Naive thymus-derived CD8-positive, alpha-beta T cell (primary cell): ENCODE measurements at places on chromosomes 2 and 18. TPM values are rescaled to one million over a fixed set of nuclear protein-coding genes. Genes with fewer than 3 reads are reported as not detected.

DNA sequence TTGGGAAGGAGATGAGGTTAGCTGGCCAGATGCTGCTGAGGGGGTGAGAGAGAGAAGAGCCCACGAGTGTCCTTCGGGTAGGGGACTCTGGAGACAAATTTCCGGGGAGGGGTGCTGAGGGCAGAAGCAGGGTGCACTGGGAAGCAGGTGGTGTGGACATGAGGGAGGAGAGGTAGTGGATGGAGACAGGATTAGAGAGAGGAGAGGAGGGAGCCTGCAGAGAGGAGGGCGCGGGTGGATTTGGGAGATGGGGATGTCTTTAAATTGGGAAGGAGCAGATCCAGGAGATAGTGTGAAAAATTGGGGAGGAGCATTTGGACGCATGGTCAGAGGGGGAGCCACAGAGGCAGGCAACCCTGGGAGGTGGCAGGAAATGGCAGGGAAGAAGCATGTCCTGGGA, 154.7 kb downstream of the DYSF start:
- H3K36me3 ChIP-seq: no peaks in the 10 kb centered on the region
- peaks cover 7% of the 10 kb centered on the region for H3K27me3 ChIP-seq
- H3K27ac ChIP-seq: no peak overlapping the region
- no peak overlapping the region for H3K4me3 ChIP-seq

DYNAP gene
- not detected for total RNA-seq

- no peak overlapping the region for H3K27ac ChIP-seq
- H3K4me3 ChIP-seq: no peak overlapping the region
- H3K27me3 ChIP-seq: peaks cover 43% of the 10 kb centered on the region
- H3K36me3 ChIP-seq: no peaks in the 10 kb centered on the region
These were observed 52.5 kb upstream of the CCDC150 start for GRCh38 chr2:196587056-196587455.

- H3K36me3 ChIP-seq: no peaks in the 10 kb centered on the region
- no peak overlapping the region for H3K27ac ChIP-seq
- no peaks in the 10 kb centered on the region for H3K4me1 ChIP-seq
- DNase-seq: no peak
- no peaks in the 10 kb centered on the region for H3K27me3 ChIP-seq
- H3K4me3 ChIP-seq: no peak overlapping the region
These were observed 171.9 kb downstream of the FHOD3 start for GRCh38 chr18:36469461-36469860.

- H3K27ac ChIP-seq: no peak overlapping the region
- H3K27me3 ChIP-seq: no peaks in the 10 kb centered on the region
- no peaks in the 10 kb centered on the region for H3K4me1 ChIP-seq
These were observed 140.1 kb downstream of the NOL4 start for GRCh38 chr18:34084635-34085034.

GRCh38 chr2:20184067-20184938, 40.6 kb downstream of the SDC1 start:
- H3K4me3 ChIP-seq: no peak overlapping the region
- no peaks in the 10 kb centered on the region for H3K36me3 ChIP-seq

DNA sequence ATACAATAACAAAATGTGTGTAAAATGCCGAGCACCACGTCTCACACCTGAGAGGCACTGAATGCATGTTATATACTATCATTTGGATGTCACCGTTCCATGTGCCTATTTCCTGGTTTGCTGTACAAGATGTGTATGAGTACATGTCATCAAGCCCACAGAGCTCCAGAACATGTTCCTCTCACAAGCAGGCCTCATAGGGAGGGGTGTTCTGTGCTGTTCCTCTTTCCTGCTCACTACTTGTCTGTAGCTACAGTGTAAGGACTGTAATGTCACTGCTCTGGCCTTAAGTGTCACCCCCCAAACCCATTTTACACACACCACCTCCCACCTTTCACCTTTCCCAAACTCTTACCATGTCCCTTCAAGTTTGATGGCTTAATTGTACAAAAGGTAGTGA, 1.8 kb downstream of the AFF3 start:
- H3K36me3 ChIP-seq: no peaks in the 10 kb centered on the region
- DNase-seq: no peak
- no peaks in the 10 kb centered on the region for H3K27me3 ChIP-seq
- peaks cover 30% of the 10 kb centered on the region for H3K4me1 ChIP-seq
- peak overlapping the region; percentile 58 for H3K4me3 ChIP-seq

GRCh38 chr2:197868206-197868605, 63.8 kb downstream of the PLCL1 start:
- no peak for DNase-seq
- peak overlapping the region; percentile 93 for H3K27ac ChIP-seq
- no peaks in the 10 kb centered on the region for H3K36me3 ChIP-seq

MAPK4 gene
- not detected for total RNA-seq

GRCh38 chr2:45813003-45813941, 161.8 kb downstream of the PRKCE start:
- H3K27me3 ChIP-seq: no peaks in the 10 kb centered on the region
- no peaks in the 10 kb centered on the region for H3K36me3 ChIP-seq
- no peak overlapping the region for H3K27ac ChIP-seq

PSMA8 gene
- 1.4 TPM for total RNA-seq

GRCh38 chr18:22557168-22557941, 139.6 kb upstream of the CTAGE1 start:
- H3K27me3 ChIP-seq: peaks cover 42% of the 10 kb centered on the region
- no peak overlapping the region for H3K4me3 ChIP-seq
- no peak overlapping the region for H3K27ac ChIP-seq
- peaks cover 2% of the 10 kb centered on the region for H3K4me1 ChIP-seq
- no peaks in the 10 kb centered on the region for H3K36me3 ChIP-seq

AKAIN1 gene
- total RNA-seq: not detected

DNA sequence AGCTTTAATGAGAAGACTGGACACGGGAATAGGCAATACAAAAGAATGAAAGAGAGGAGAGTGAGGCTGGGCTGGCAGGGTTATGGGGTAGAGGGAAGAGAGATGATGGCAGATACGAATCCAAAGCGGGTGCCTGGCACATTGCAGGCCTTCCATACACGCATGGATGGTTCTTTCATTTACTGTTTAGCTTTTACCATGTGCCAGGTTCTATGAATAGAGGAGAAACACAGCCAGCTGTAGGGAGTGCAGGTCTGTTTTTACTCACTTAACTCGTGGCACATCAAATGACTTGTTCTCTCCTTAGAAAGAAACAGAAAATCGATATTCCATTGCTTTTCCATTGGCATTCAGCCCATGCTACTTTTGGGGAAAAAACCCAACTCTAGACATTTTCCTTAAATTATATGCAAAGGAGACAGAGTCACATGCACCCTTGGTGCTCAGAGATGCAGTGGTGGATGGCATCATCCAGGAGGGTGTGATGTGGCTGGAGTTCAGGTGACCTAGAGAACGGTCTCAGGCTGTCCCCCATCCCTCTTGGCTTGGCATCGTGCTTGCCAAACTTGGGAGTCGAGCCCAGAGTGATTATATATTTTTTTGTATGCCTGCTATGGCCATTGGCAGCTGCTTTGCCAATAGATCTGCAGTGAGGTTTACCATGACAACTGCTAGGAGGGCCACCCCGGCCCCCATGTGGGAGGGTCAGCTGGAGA, 6.2 kb downstream of the LTBP1 start:
- peaks cover 10% of the 10 kb centered on the region for H3K27me3 ChIP-seq
- H3K4me3 ChIP-seq: no peak overlapping the region
- H3K4me1 ChIP-seq: no peaks in the 10 kb centered on the region
- no peaks in the 10 kb centered on the region for H3K36me3 ChIP-seq

- no peak overlapping the region for H3K4me3 ChIP-seq
- no peak overlapping the region for H3K27ac ChIP-seq
- DNase-seq: no peak
- no peaks in the 10 kb centered on the region for H3K27me3 ChIP-seq
These were observed 10.7 kb upstream of the CD226 start for GRCh38 chr18:69958422-69958821.

GRCh38 chr2:180405520-180405919, 398.4 kb upstream of the CWC22 start:
- no peak overlapping the region for H3K4me3 ChIP-seq
- no peaks in the 10 kb centered on the region for H3K36me3 ChIP-seq
- H3K4me1 ChIP-seq: no peaks in the 10 kb centered on the region

- H3K36me3 ChIP-seq: no peaks in the 10 kb centered on the region
- H3K27me3 ChIP-seq: peaks cover 1% of the 10 kb centered on the region
- H3K4me1 ChIP-seq: peaks cover 4% of the 10 kb centered on the region
- no peak overlapping the region for H3K27ac ChIP-seq
These were observed 101.5 kb downstream of the ALPK2 start for GRCh38 chr18:58527285-58527951.

GRCh38 chr2:7281231-7282201, 364.3 kb downstream of the RNF144A start:
- no peaks in the 10 kb centered on the region for H3K36me3 ChIP-seq
- peaks cover 4% of the 10 kb centered on the region for H3K4me1 ChIP-seq
- no peak for DNase-seq
- H3K27ac ChIP-seq: no peak overlapping the region
- H3K4me3 ChIP-seq: no peak overlapping the region

DNA sequence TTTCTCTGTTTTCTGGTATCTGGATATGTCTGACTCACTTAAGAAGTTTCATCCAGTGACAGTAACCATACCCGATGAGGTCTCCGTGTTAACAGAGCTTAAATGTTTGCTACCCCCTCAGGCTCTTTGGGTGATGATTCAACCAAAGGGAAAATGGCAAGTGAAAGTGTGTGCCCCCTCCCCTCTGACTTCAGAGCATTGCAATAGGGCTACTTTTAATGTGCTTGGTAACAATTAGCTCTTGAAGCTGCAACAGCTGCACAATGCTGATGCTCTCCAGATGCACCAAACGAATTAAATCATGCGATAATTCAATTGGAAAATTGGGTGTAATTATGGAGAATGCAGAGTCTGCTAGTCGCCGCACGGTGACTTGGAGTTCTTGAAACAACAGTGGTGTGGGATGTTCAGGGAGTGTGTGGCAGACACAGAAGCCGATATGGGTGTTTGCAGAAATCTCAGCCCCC, 270.7 kb downstream of the ALK start:
- no peak for DNase-seq
- no peak overlapping the region for H3K27ac ChIP-seq
- no peaks in the 10 kb centered on the region for H3K36me3 ChIP-seq
- H3K27me3 ChIP-seq: peaks cover 22% of the 10 kb centered on the region

GRCh38 chr2:192230889-192231453, 36.2 kb upstream of the TMEFF2 start:
- H3K4me1 ChIP-seq: no peaks in the 10 kb centered on the region
- no peaks in the 10 kb centered on the region for H3K36me3 ChIP-seq
- H3K27me3 ChIP-seq: peaks cover 3% of the 10 kb centered on the region
- no peak overlapping the region for H3K27ac ChIP-seq
- no peak overlapping the region for H3K4me3 ChIP-seq

DNA sequence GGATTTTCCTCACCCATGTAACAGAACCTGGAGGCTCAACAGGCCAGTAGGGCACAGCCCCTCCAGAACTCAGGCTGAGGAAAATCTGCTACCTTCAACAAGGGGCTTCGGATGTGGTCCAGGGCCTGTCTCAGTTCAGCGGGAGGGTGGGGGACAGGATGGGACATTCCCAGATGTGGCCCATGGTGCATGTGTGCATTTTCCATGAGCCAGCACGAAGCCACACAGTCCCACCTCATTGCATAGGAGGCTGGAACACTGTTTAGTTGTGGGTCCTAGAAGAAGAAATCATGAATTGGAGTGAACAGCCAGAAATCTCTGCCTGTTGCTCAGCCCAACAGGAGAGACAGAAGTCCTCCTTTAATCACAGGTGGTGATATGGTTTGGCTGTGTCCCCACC, 469.6 kb upstream of the MYT1L start:
- no peaks in the 10 kb centered on the region for H3K4me1 ChIP-seq
- no peak for DNase-seq
- H3K36me3 ChIP-seq: no peaks in the 10 kb centered on the region
- no peak overlapping the region for H3K27ac ChIP-seq

INPP4A gene
- 141 TPM for total RNA-seq

RAB6C gene
- not detected for total RNA-seq

DNA sequence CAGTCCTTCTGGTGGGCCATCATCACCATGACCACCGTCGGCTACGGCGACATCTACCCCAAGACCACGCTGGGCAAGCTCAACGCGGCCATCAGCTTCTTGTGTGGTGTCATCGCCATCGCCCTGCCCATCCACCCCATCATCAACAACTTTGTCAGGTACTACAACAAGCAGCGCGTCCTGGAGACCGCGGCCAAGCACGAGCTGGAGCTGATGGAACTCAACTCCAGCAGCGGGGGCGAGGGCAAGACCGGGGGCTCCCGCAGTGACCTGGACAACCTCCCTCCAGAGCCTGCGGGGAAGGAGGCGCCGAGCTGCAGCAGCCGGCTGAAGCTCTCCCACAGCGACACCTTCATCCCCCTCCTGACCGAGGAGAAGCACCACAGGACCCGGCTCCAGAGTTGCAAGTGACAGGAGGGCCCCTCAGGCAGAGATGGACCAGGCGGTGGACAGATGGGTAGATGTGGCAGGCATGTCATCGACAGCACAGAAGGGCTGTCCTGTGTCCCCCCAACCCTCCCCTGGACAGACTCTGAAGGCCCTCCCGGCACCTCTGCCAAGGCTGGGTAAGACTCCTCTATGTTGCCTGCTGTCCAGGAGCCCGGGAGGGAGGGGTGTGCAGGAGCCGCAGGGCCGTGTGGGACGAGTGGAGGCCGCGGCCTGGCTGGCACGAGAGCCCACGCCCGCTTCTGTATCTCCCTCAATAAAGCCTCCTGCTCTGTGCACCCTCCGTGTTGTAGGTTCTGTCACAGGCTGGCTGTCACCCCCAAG, 2.0 kb downstream of the KCNF1 start:
- no peak overlapping the region for H3K4me3 ChIP-seq
- no peak for DNase-seq
- H3K4me1 ChIP-seq: no peaks in the 10 kb centered on the region
- H3K27ac ChIP-seq: no peak overlapping the region
- H3K27me3 ChIP-seq: peaks cover 40% of the 10 kb centered on the region

DNA sequence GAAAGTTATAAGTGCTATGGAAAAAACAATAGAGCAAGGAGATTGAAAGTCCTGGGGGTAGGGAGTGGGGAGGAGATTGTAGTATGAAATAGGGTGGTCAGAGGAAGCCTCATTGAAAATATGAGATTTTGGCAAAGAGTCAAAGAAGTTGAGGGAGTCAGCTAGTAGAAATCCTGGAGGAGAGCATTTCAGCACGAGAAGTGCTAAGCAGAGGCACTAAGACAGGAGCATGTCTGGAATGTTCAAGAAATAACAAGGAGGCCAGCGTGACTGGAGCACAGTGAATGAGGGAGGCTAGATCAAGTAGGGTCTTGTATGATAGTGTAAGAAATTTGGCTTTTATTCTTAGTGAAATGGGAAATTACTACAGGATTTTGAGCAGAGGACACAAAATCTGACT, 2.1 kb upstream of the TSPYL6 start:
- no peak for DNase-seq
- no peak overlapping the region for H3K27ac ChIP-seq
- H3K4me3 ChIP-seq: no peak overlapping the region

- peaks cover 2% of the 10 kb centered on the region for H3K27me3 ChIP-seq
- no peak overlapping the region for H3K27ac ChIP-seq
- no peaks in the 10 kb centered on the region for H3K4me1 ChIP-seq
- H3K4me3 ChIP-seq: no peak overlapping the region
- no peaks in the 10 kb centered on the region for H3K36me3 ChIP-seq
These were observed 228.1 kb upstream of the PXDN start for GRCh38 chr2:1972422-1972821.

DNA sequence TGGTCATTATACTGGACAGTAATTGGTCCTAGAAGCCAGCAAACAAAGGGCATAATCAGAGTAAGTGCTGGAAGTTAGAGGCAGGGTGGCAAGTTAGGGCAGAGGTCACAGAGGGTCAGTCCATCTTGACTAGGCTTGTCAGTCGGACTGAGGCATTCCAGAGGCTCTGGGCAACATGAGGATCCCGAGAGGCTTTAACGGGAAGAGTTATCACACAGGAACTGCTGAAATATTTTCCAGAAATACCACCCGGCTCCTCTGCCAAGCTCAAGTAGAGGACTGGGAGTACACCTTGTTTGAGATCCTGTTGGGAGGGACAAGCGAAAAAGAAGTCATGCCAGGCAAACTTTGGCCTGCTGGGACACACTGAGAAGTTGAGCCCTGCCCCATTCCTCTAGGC, 13.7 kb downstream of the C2orf81 start:
- no peak overlapping the region for H3K27ac ChIP-seq
- H3K27me3 ChIP-seq: no peaks in the 10 kb centered on the region
- H3K4me3 ChIP-seq: no peak overlapping the region
